ENCODE measurements at places on chromosomes 5 and 9.

GRCh38 chr9:4124266-4124665 lies 175.6 kb downstream of the GLIS3 start:
- no peak for DNase-seq

DNA sequence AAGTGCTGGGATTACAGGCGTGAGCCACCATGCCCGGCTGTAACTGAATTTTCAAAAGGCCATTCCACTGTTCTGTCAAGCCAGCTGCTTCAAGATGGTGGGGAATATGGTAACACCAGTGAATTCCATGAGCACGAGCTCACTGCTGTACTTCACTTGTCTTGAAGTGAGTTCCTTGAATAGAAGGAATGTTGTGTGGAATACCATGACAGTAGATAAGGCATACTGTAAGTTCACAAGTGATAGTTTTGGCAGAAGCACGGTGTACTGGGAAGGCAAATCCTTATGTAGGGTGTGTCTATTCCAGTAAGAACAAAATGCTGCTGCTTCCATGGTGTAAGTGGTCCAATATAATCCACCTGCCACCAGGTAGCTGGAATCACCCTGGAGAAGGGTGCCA lies 6.6 kb upstream of the PRXL2C start:
- DNase-seq = no peak

DNA sequence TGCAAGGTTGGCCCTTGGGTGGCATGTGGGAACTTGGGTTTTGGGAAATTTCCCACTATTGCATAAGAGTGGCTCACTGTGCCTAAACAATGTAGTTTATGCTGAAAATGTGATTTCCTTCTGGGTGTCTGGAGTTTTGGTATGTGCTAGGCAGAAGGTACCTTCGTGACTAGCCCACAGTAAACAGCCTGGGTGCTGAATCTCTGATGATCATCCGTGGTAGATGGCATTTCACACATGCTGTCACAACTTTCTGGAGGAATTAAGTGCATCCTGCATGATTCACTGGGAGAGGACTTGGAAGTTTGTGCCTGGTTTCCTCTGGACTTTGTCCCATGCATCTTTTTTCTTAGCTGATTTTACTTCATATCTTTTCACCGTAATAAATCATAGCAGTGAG lies 64.5 kb downstream of the LNPEP start:
- no peak for DNase-seq

DNA sequence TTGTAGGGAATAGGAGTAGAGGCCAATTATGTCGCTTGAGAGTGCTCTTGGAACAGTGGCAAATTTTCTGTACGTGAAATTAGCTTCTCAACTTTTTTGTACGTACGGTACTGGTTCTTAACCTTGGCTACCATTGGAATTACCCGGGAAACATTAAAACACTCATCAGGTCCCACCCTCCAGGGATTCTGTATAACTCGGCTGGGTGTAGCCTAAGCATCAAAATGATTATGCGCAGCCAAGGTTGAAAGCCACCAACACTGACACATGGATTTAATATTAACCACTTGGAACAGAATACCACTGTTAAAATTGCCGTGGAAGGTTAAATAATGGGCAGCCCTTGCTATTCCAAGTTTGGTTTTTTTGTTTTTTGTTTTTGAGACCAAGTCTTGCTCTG lies 17.4 kb downstream of the DNAJA1 start:
- DNase-seq = no peak

DNA sequence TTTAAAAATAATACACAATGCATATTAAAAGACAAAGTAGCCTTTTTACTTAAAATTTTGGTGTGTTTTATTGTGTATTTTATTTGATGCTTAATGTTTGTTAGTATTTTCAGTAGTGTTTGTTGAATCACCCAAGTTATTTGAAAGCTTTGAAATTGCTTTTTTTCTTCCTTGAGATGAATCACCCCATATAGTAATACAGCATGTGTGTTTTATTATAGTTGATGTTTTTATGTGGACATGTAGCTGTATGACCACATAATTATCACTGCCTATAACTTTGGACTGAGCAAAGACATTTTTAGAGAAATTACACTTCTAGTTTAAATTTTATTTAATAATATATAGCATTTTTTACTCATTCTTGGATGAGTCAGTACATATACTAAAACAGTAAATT lies 18.0 kb downstream of the FAM174A start:
- DNase-seq = no peak

DNA sequence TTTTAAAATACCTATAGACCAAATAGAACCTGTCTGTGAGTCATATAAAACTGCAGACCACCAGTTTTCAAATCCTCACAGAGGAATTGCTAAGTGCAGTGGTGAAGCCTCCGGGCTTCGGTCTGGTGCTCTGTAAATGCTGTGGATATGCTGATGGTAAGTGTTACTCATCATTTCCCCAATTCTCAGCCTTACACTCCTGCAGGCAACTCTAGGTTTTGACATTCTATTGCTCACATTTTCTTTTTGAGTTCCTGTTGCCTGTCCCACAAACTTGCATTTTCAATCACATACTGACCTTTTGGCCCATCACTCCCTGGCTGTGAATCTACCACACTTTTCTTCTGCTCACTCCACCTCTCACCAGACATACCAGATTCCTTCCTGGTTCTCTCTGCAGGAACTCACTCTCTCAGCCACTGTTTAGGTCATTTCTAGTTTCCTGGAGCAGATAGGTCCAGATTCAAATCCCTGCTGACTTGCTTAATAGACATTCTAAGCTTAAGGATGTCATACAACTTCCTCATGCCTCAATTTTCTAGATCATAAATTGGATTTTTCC lies 192.9 kb downstream of the RAB3C start:
- peak; percentile 16 for DNase-seq

- DNase-seq = no peak
Observed at GRCh38 chr9:134635351-134636148, 6.1 kb upstream of the COL5A1 start.

DNA sequence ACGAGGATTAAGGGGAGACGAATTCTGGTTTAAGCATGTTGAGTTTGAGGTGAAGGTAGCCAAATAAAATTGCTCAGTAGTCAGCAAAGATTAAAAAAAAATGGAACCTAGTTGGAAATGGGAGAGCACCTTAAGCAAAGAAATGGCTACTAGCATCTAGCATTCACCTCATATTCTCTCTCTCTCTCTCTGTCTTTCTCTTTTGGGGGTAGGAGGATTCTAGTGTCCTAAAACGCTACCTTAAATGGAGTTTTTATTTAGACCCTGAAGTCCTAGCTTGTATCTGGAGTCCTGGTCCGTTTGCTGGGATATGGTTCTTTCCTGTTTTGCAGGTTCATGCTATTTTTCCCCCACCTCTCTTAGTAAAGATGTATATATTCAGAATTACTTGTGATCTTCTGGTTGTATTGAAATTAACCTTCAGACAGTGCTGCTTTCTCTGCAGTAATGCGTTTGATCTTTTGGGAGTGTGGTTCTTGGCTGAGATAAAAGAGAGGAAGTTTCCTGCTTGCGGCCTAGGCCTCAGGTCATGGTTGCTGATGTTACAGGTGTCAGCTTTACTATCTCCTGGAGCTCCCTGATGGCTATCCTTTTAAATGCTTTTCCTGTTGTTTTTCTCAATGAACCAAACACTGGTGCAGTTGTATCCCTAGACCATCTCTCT lies 8.0 kb downstream of the TGFBR1 start:
- DNase-seq = no peak

- DNase-seq = no peak
Observed at GRCh38 chr9:130780865-130781504, 54.1 kb upstream of the ABL1 start.

GRCh38 chr5:93789173-93790067 lies 48.0 kb upstream of the POU5F2 start:
- no peak for DNase-seq

- DNase-seq = no peak
Observed at GRCh38 chr5:14572836-14573235, 8.8 kb upstream of the OTULINL start.

DNA sequence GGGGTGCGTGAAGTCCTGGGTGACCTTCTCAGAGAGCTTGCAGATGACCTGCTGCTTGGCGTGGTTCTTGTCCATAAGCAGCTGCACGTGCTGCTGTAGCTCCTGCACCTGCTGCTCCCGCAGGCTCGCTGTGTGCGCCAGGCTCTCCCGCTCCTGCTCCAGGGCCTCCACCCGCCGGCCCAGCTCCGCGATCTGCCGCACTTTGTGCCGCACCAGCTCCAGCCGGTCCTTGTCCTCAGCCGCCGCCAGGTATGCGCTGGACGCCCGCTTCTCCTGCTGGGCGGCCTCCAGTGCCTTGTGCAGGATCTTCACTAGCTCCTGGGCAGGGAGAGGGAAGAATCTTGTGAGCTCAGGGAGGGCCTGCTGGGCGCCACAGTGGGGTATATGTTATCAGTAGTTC lies 28.5 kb upstream of the CORO2A start:
- DNase-seq = no peak

DNA sequence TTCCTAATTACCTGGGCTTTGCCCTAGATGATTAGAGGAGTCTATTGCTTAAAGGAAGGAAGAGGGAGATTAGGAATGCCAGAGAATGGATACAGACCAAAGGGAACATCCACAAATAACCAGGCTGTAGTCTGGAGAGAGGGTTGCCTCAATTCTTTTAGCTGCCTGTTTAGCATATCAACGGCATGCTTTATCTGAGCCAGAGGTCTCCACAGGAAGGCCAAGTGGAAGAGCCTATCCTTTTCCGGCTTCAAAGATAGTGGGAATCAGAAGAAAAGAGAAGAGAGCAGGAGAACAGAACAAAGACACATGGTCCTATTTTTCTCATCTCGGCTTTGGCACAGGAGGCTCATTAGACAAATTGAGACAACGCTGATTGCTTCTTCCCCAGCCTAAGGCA lies 142.4 kb downstream of the NMUR2 start:
- no peak for DNase-seq

- DNase-seq = no peak
Observed at GRCh38 chr9:122076773-122077172, 16.3 kb downstream of the TTLL11 start.

DNA sequence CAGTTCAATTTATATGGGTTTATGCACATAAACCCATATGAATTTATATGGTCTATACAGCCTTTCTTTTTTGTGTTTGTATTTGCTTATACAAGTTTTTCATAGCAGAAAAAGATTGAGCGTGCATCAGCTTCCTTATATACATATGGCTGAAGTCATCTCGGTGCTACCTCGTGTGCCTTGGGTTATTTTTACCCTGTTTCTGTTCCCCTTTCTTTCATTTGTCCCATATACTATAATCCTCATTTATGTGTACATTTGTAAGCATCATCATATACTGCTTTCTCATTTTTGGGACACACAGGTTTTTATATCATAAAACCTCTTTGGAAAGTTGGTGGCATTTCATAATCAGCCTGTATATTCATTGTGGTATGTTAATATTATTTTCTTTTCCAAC lies 107.8 kb upstream of the ADAMTSL1 start:
- no peak for DNase-seq

GRCh38 chr9:34337403-34337802 lies 8.0 kb downstream of the NUDT2 start:
- DNase-seq = no peak

DNA sequence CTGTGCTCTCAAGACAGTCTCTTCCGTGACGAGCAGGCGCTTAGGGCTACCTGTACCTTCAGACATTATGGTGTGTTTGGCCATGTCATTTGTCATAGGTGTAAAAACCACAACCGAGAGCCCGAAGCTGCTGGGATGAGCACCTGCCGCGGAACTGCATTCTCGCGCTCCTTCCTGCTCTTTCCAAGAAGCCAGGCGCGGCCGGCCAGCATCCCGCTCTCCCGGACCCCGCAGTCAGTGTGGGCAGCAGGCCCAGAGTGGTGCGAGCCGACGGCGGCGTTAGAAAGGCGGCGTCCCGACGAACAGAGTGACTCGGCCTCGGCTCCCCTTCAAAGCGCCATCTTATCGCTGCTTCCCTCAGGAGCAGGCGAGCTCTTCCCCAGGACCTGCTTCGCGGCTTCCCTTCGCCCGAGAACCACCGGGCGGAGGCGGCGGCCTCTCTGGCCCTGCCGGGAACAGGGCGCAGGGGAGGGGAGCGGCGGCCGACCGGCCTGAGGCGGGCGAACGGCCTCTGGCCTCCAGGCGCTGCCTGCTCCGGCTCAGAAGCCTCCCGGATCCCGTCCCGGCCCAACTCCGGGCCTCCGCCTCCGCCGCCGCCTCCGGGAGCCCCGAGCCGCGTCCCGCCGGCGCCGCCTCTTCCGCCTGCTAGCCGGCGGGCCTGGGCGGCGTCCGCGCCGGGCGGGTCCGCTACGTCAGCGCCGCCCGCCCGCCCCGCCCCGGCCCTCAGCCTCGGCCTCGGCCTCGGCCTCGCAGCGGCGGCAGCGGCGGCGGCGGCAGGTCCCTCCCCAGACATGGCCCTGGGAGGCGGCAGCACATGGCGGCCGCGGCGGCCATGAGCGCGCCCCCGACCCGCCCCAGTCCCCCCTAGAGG lies at the start of gene FAM120A:
Gene FAM120A, plus strand, starts transcription at position 741 of the 871 bp plus-strand sequence. CDS start 231 bp downstream, outside the sequence.
- peak; percentile 70 for DNase-seq

DNA sequence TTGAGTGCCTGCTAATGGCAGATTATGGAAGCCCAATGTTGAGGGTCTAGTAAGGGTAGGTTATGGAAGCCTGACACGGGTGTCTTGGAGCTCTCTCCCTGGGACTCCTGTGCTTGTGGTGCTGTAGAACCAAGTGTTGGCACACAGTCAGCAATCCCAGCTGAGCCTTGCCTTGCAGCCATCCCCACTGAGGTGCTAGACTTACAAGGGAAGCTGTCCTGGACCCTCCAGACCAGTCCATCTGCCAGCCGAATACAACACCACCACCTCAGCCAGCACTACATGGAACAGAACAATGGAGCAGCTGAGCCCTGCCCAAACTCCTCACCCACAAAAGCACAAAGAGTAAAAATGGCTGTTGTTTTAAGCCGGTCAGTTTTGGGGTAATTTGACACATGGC lies 90.5 kb upstream of the DNAH5 start:
- DNase-seq = no peak

GRCh38 chr5:78404682-78405293 lies 44.4 kb downstream of the SCAMP1 start:
- no peak for DNase-seq

DNA sequence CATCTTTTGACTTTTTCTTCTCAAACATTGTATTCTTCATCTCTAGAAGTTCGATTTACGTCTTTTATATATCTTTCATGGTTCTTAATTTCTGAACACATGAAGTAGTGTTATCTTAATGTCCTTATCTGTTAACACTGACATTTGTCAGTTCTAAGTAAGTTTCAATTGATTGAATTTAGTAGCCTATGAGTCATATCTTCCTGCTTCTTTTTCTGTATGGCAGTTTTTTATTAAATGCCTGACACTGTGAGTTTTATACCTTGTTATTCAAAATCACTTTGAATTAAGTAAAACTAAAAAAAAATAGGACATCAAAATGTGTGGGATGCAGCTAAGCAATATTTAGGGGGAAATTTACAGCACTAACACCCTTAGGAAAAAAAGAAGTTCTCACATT lies 707.0 kb upstream of the ACO1 start:
- no peak for DNase-seq

- no peak for DNase-seq
Observed at GRCh38 chr9:122333169-122333808, 37.5 kb upstream of the PTGS1 start.

- DNase-seq = peak; percentile 66
Observed at GRCh38 chr9:136975644-136976043, 1.7 kb upstream of the PTGDS start.

GRCh38 chr5:124050120-124050770 lies 538.3 kb downstream of the CSNK1G3 start:
- DNase-seq = no peak

GRCh38 chr5:106443746-106444145 lies 1227.0 kb downstream of the EFNA5 start:
- DNase-seq = no peak

GRCh38 chr5:74094096-74094781 lies 468.2 kb downstream of the ARHGEF28 start:
- no peak for DNase-seq
